ENCODE measurements at places on chromosomes 7 and 10. TPM values are rescaled to one million over a fixed set of nuclear protein-coding genes. Genes with fewer than 3 reads are reported as not detected.

DNA sequence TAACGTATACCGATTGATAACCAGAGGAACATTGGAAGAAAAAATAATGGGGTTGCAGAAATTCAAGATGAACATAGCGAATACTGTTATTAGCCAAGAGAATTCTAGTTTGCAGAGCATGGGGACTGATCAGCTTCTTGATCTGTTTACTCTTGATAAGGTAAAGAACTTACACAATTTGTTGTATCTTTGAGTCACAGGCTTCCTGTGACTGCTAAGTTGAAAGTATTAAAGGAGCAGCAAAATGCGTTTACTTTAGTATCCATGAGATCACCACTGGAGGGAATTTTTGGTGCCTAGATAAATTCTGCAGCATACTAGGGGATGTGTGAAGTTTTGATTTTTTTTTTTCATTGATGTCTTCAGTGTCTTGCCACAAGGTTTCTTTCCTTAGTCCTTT lies 103.6 kb downstream of the BTAF1 start:
- no peak for DNase-seq

The GRM8 gene
- 27.7 TPM for total RNA-seq

GRCh38 chr7:48112401-48113165 lies 23.5 kb downstream of the UPP1 start:
- no peak for DNase-seq

- DNase-seq = no peak
Observed at GRCh38 chr7:151060416-151061212, 1.2 kb downstream of the SLC4A2 start.

GRCh38 chr10:51422311-51423120 lies 276.9 kb downstream of the CSTF2T start:
- no peak for DNase-seq

DNA sequence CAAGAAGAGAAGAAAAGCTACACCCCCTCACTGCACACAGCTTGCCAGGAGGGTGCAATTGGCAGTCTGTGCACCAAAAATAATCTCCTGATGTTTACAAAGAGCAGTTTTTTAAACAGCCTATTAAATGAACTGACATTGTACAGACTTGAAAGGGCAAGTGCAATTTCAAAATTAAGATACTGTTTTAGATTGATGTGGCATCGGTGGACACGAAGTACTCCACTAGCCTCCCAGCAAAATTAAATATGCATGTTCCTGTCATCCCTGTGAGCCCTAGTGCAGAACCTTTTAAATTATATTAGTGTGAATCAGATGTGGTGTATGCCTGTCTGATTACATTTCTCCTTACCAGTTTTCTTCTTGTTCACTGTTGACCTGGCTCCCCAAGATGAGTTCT lies 87.9 kb downstream of the WIPF3 start:
- no peak for DNase-seq

DNA sequence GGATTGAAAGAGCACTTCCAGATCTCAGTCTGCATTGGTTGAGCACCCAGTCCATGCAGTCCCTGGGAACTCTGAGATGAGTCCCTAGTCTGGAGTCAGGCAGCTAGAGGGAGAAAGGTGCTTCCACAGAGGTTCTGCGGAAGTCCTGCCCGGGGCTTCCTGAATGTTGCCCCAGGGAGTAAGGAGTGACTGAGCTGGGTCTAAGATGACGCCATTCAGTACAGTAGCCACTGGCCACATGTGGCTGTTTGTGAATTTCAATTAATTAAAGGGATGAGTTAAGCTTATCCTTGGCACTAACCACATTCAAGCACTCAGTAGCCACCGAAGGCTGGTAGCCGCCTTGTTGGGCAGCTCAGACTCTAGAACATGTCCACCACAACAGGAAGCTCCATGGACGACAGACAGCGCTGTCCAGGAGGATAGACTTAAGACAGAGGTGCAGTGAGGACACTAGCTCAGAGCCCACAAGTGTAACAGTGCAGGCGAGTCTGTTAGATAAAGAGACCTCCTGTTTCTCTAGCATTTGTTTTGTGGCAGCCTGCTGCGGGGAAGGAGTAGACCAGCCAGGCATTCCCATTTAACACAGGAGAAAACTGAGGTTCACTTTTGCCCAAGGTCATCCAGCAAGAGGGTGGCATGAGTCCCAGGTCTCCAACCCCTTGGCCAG lies 101.6 kb upstream of the PPIF start:
- DNase-seq = no peak

- DNase-seq = no peak
Observed at GRCh38 chr10:62464308-62464707, 90.1 kb downstream of the ZNF365 start.

- no peak for DNase-seq
Observed at GRCh38 chr7:4996696-4997222, 37.8 kb upstream of the MMD2 start.

GRCh38 chr7:121395494-121395960 lies 581 bp downstream of the FAM3C start:
- DNase-seq = no peak

DNA sequence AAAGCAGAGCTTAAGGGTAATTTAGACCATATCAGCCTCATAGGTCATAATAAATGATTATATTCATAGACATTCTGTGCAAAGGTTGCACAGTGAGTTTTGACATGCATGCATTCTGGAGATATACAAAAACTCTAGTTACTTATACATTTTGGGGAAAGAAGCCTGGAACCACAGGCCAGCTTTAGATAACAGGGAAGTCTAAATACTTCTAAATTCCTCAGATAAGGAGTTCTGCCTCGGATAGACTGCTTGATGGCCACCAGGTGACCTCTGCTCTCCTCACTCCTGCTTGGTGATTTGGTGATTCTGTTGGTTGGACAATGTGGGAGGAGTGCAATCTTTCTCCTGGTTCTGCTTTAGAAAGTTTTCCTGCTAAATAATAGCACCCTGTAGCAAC lies 77.9 kb downstream of the SGMS1 start:
- DNase-seq = no peak
